Omental fat pad (tissue), 4 donors: ENCODE measurements at places on chromosomes 16 and 17. TPM values are rescaled to one million over a fixed set of nuclear protein-coding genes. Genes with fewer than 3 reads are reported as not detected.

GRCh38 chr16:65200857-65201256 is 79.0 kb upstream of the CDH11 start:
- DNase-seq, result no peak

DNA sequence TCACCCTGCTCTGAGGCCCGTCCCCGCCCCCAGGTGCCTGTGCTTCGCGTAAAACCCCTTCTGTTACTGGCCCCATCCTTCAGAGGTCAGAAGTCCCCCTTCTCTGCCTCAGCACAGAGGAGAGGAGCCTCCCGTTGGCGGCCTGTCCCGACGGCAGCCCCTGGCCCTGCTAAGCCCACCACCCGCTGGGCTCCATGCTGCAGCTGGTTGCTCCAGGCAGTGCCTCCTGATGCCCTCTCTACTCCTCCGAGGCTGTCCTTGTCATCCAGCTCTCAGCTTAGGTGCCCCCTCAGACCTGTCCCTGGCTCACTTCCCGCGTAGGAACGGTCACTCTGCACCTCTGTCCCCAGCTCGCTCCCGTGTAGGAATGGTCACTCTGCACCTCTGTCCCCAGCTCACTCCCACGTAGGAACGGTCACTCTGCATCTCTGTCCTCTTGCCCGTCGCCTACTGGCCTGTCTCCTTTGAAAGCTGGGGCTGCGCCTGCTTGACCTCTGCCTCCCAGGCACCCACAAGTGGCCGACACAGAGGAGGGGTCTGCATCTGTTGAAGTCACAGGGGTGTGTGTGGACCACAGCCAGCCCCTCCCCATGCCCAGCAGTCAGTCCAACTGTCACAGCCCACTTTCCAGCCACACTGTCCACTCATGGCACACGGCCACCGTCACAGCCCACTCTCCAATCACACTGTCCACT is 31.7 kb upstream of the ZC3H18 start:
- DNase-seq, result no peak

- DNase-seq, result no peak
These were observed 17.5 kb downstream of the NOS2 start for GRCh38 chr17:27782791-27783206.

TP53TG3B gene
- total RNA-seq, result not detected

CACNG5 gene
- total RNA-seq, result not detected

TXNL4B gene
- 14.7 TPM for total RNA-seq

HSD17B2 gene
- 0.94 TPM for total RNA-seq
